ENCODE measurements at places on chromosomes 13 and 19.

DNA sequence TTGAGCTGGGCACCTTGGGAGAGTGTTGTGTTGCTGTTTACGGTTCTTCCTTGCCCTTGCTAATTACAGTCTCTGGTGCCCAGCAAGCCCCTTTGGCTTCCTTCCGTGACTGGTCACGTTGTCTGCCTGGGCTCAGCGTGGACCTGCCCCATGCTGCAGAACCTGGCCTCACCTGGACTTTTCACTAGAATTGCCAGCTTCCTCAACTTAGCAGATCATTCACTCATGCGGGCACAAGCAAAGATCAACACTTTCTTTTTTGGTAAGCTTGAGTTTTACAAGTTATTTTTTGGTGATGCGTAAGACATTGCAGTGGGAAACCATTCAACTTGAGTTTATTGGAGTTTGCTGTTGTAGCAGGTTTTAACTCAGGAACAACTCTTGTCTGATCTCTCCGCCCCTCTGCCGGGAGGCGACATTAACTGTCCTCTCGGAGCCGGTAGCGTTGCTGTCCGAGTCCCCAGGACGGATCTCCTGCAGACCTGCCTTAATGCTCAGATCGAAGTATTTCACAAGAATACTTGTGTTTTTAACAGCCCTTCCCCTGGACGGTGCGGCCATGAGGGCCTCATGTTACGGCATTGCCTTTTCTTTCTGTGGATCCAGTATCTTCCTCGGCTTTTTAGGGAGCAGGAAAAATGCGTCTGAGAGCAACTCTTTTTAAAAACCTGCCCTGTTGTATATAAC, 15.7 kb upstream of the TEX29 start:
- DNase-seq: no peak

GRCh38 chr13:43285933-43286597, 262.7 kb downstream of the DNAJC15 start:
- no peak for DNase-seq

DNA sequence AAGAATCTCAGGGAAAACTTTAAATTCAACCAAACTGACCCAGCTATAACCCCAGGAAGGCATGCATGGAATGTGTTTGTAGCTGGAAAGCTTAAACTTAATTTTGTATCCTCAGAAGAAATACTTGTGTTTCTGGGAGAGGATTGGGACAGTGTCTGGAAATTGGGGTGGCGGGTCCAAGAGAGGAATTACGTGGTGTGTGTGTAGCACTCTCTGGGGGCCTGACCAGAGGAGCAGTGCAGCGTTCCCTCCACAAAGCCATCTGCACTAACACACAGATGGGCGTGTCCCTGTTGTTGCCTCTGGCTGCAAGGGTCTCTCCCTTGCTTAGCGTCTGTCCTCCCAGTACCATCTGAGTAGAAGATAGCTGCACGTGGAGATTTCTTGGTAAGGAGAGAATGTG, 6.4 kb downstream of the GARRE1 start:
- no peak for DNase-seq

- DNase-seq: no peak
Measured at GRCh38 chr13:20567881-20568528, 1.0 kb downstream of the IFT88 start.

GRCh38 chr19:4815426-4816201, 15.9 kb downstream of the TICAM1 start:
- peak; percentile 58 for DNase-seq

GRCh38 chr19:48615231-48616040, 560 bp upstream of the FAM83E start:
- DNase-seq: no peak

GRCh38 chr19:39987596-39987995, 9.3 kb upstream of the ZNF546 start:
- no peak for DNase-seq

GRCh38 chr19:49799798-49800376, 13.2 kb downstream of the FUZ start:
- DNase-seq: no peak

GRCh38 chr13:34657716-34658115, 284.4 kb upstream of the NBEA start:
- DNase-seq: no peak

All from T-helper 1 cell (primary cell).